Mesothelial cell of epicardium (in vitro differentiated cells): ENCODE measurements at places on chromosomes 7 and 10. TPM values are rescaled to one million over a fixed set of nuclear protein-coding genes. Genes with fewer than 3 reads are reported as not detected.

The INHBA gene
- total RNA-seq, result 47.6 to 51.4 TPM (median 50.6 TPM) in 3 replicates

The CCL26 gene
- not detected in 3 replicates for total RNA-seq

The RPEL1 gene
- not detected in 3 replicates for total RNA-seq

The PRF1 gene
- total RNA-seq, result 0.13 to 0.20 TPM in 2 of 3 replicates, not detected in the other

The GPRIN2 gene
- 19.6 to 20.7 TPM (median 20.3 TPM) in 3 replicates for total RNA-seq

The CPEB3 gene
- total RNA-seq, result 2.6 to 3.0 TPM (median 2.6 TPM) in 3 replicates

The HMX3 gene
- not detected in 3 replicates for total RNA-seq

The ANKRD30A gene
- not detected in 3 replicates for total RNA-seq

The PTF1A gene
- not detected in 3 replicates for total RNA-seq

DNA sequence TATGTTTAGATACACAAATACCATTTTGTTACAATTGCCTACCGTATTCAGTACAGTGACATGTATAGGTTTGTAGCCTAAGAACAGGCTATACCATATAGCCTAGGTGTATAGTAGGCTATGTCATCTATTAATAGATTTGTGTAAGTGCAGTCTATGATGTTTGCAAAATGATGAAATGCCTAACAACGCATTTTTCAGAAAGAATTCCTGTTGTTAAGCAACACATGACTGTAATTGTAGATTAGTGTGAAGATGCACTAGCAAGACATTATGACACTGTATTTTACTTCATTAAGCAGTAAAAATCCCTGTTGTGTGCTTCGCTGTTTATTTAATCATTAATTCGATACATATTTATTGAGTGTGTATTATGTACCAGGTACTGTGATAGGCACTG is 446.0 kb downstream of the SUGCT start:
- DNase-seq, result no peak
- H3K4me1 ChIP-seq, result peaks cover 28% of the 10 kb centered on the region

GRCh38 chr7:74023092-74023536 is 4.9 kb upstream of the ELN start:
- no peaks in the 10 kb centered on the region for H3K36me3 ChIP-seq
- no peak overlapping the region for H3K27ac ChIP-seq
- H3K4me3 ChIP-seq, result no peak overlapping the region
- H3K27me3 ChIP-seq, result peaks cover 5% of the 10 kb centered on the region

DNA sequence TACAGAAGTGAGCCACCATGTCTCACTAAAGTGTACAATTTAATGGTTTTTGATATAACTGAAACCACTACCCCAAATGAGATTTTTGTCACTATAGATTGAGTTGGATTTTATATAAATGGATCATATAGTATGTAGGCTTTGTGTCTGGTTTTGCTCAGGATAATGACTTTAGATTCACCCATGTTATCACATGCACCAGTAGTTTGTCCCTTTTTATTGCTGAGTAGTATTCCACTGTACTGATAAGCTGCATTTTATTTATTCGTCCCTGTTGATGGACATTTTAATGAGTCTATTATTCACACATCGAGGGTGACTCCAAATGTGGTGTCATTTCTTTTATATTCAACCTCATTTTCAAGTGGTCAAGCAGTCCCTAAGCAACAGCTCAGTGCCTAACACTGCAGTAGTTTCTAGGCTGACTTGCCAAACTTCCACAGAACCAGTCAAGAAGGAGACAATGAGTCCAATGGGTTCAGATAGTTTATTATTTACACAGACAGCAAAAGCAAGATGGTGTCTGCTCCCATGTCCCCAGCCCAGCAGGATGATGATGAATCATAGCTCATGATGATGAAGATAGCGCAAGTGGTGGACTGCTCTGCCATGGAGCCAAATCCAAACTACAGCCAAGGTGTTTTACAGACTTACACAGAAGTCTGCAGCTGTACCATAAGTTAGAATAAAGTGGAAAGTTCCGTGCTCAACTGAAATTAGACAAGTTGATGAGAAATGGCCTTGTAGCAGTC is 6.6 kb upstream of the FMC1 start:
- no peak for DNase-seq
- no peak overlapping the region for H3K4me3 ChIP-seq
- no peak overlapping the region for H3K27ac ChIP-seq
- H3K27me3 ChIP-seq, result peaks cover 4% of the 10 kb centered on the region
- H3K36me3 ChIP-seq, result no peaks in the 10 kb centered on the region

DNA sequence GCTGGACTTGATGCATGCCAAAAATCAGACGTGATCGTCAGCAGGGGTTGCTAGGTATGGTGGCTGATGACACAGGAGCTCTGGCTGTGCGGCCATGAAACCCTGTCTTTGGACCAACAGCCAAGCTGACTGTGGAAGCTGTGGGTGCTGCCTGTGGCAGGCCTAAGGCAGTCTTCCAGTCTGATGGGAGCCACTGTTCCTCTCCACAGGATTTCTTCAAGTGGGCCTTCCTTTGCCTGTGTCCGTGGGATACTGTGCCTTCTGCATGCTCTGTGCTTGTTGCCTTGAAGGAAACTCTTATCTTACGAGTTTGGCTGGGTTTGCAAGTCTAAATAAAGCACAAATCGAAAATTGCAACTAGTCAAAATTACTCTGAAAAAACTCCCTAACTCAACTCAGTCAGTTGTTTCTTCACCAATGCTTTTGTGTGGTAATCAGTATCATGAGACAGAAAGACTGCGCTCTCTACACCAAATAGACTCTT is 101.9 kb upstream of the PDLIM1 start:
- no peak overlapping the region for H3K4me3 ChIP-seq
- no peak overlapping the region for H3K27ac ChIP-seq
- H3K36me3 ChIP-seq, result peaks cover 6% of the 10 kb centered on the region
- DNase-seq, result no peak

DNA sequence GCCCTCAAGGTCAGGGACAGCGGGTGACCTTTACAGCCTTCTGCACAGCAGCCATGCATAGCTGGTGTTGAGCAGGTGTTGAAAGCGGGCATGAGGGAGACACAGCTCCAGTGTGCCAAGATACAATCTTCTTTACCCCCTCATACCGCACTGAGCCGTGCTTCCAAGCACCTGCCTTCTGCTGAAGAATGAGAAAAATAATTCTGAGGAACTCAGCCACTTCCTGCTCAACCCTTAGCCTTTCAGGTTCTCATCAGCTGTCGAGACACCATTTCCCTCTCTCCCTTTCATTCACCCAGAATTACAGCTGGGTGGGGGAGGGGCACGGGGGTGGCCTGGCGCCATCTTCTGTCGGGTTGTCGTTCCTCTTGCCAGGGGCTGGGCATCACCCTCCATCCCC is 58.6 kb downstream of the COL13A1 start:
- no peak overlapping the region for H3K27ac ChIP-seq
- DNase-seq, result no peak
- H3K4me3 ChIP-seq, result no peak overlapping the region
- H3K4me1 ChIP-seq, result peaks cover 22% of the 10 kb centered on the region

DNA sequence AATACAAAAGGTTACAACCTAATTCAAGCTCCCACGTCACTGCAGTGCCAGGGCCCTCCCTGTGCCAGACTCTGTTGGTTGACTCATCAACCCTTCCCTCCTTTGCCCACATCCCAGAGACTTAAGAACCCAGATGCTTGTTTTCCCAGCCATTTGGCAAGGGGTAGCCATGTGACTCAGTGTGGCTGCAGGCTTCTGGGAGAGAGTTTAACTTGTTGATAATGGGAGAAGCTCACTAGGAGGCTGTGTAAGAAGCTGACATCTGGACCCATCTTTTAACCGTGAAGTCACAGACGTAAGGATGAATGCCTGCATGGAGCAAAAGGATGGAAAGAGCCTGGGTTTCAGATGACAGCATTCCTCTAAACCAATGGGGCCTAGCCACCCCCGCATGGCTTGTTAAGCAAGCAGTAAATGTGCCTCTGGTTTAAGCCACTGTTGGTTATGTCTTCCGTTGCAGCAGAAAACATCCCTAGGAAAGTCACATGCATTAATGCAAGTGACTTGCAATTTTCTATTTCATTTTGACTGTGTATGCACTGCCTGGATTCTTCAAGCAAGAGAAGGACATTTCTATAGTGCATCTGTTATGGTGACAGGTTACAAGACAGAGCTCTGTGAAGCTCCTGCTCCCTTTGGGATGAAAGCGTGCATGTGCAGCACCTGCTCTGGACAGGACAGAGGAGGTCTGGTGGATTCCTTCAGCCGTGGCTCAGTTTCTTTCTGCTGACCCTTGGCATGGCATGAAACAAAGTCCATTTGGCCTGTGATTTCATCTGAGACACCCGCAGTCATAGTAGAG is 57.5 kb upstream of the CREB5 start:
- DNase-seq, result no peak
- no peak overlapping the region for H3K4me3 ChIP-seq
- H3K36me3 ChIP-seq, result no peaks in the 10 kb centered on the region
- peaks cover 21% of the 10 kb centered on the region for H3K27me3 ChIP-seq
- H3K27ac ChIP-seq, result no peak overlapping the region
- no peaks in the 10 kb centered on the region for H3K4me1 ChIP-seq

DNA sequence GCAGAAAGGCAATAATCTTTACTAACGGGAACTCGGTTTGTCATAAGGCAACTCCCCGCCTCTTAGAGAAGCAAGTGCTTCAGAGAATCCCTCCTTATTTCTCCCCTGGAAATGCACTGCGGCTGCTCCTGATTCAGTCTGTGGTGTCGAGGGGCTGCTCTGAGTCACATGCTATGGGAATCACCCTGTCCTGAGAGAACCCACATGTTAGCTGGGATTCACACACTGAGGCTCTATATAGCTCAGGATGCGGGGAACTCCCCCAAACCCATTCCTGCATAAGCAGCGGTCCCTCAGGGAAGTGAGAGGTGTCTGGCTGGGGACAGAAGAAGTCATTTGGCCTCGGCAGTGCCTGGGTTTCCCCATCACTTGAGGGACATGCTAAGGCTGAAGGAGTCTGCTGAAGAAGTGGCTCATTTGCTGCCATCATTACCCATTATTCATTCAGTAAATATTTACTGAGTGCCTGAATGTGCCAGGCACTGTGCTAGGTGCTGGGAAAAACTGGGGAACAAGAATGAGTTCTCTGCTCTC is 87.5 kb downstream of the ATXN7L1 start:
- no peaks in the 10 kb centered on the region for H3K27me3 ChIP-seq
- no peak for DNase-seq
- peaks cover 7% of the 10 kb centered on the region for H3K4me1 ChIP-seq
- H3K27ac ChIP-seq, result no peak overlapping the region
- H3K4me3 ChIP-seq, result no peak overlapping the region

GRCh38 chr10:132946311-132946710 is 3.9 kb upstream of the CFAP46 start:
- DNase-seq, result no peak
- no peak overlapping the region for H3K27ac ChIP-seq
- peaks cover 23% of the 10 kb centered on the region for H3K4me1 ChIP-seq
- no peaks in the 10 kb centered on the region for H3K36me3 ChIP-seq
- H3K4me3 ChIP-seq, result no peak overlapping the region
- peaks cover 29% of the 10 kb centered on the region for H3K27me3 ChIP-seq

GRCh38 chr7:21454182-21454581 is 26.3 kb downstream of the SP4 start:
- no peak overlapping the region for H3K27ac ChIP-seq
- H3K27me3 ChIP-seq, result no peaks in the 10 kb centered on the region
- H3K36me3 ChIP-seq, result peaks cover 54% of the 10 kb centered on the region
- no peak for DNase-seq
- no peaks in the 10 kb centered on the region for H3K4me1 ChIP-seq
- no peak overlapping the region for H3K4me3 ChIP-seq

- no peaks in the 10 kb centered on the region for H3K36me3 ChIP-seq
- no peak overlapping the region for H3K27ac ChIP-seq
- H3K27me3 ChIP-seq, result peaks cover 3% of the 10 kb centered on the region
- H3K4me1 ChIP-seq, result no peaks in the 10 kb centered on the region
- no peak overlapping the region for H3K4me3 ChIP-seq
These were observed 274.9 kb upstream of the GALNT17 start for GRCh38 chr7:70856901-70857630.

GRCh38 chr7:98622926-98623325 is 5.8 kb downstream of the NPTX2 start:
- H3K36me3 ChIP-seq, result no peaks in the 10 kb centered on the region
- H3K4me1 ChIP-seq, result no peaks in the 10 kb centered on the region
- H3K4me3 ChIP-seq, result no peak overlapping the region
- H3K27me3 ChIP-seq, result peaks cover 90% of the 10 kb centered on the region

- H3K27ac ChIP-seq, result no peak overlapping the region
- no peak for DNase-seq
- H3K4me3 ChIP-seq, result no peak overlapping the region
- H3K27me3 ChIP-seq, result no peaks in the 10 kb centered on the region
- H3K4me1 ChIP-seq, result peaks cover 11% of the 10 kb centered on the region
These were observed 78.5 kb upstream of the FZD1 start for GRCh38 chr7:91185771-91186170.

DNA sequence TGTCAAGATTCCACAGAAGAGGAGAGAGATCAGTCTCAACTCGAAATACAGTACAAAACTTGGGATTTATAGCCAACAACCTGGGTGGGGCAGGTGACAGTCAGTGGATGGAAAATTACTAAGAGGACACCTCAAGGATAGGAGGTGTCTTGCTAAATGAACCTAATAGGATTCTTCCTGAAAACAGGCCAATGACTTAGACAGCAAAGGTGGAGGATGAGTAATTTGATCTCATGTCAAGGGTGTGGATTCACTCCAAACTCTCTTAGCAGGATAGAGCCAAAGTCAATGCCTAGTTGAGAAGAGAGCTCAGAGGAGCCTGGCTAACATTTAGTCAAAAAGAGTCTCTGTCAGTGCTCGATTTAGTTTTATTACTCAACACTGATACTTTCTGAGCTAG is 106.7 kb upstream of the INSYN2A start:
- H3K36me3 ChIP-seq, result no peaks in the 10 kb centered on the region
- no peak overlapping the region for H3K4me3 ChIP-seq
- H3K27ac ChIP-seq, result no peak overlapping the region
- H3K4me1 ChIP-seq, result peaks cover 6% of the 10 kb centered on the region
- no peaks in the 10 kb centered on the region for H3K27me3 ChIP-seq
- no peak for DNase-seq

GRCh38 chr10:21524526-21525366 is 736 bp downstream of the SKIDA1 start:
- no peaks in the 10 kb centered on the region for H3K27me3 ChIP-seq
- no peaks in the 10 kb centered on the region for H3K36me3 ChIP-seq
- H3K4me1 ChIP-seq, result peaks cover 78% of the 10 kb centered on the region
- H3K27ac ChIP-seq, result peak overlapping the region; percentile 98

DNA sequence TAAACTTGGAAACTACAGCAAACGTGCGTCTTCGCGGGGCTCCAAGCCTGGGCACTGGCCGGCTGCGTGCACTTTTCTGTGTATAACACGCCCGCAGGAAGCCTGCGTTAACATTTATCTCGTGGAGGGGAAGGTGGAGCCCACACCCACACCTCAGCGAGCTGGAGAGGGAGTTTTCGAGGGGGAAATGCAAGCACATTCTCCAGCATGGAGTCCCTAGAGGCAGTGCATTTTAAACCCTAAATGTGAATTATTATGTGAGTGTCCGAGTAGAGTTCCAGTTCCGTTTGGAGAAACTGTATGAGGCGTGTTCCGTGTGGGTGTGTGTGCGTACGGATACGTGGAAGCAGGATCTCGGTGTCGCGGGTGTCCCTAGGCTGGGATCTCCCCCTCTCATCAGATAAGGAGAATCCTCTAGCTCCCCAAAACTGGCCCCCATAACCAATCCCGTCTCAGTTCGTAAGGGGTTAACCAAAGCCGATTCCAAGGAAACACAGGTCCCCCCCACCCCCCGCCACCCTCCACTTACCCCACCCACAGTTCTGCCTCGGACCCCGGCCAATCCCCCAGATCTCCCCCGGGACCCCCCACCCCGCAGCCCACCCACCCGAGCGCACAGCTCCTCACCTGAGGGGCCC is 403 bp downstream of the CDK6 start:
- peak overlapping the region; percentile 99 for H3K27ac ChIP-seq
- DNase-seq, result no peak
- peaks cover 32% of the 10 kb centered on the region for H3K4me1 ChIP-seq
